Activated CD4-positive, alpha-beta T cell treated with anti-CD3 and anti-CD28 coated beads, Interleukin-2, amount 10 ng/mL, durations not matched to agents 24 days and 14 days (primary cell): ENCODE measurements at places on chromosomes 6 and 20. TPM values are rescaled to one million over a fixed set of nuclear protein-coding genes. Genes with fewer than 3 reads are reported as not detected.

The RAET1L gene
- total RNA-seq: not detected in 2 replicates

The SIRPB2 gene
- total RNA-seq: not detected in 2 replicates

The FOXC1 gene
- total RNA-seq: 0.07 TPM in 2 replicates

The HLA-DPB1 gene
- 4.7 and 6.2 TPM in 2 replicates for total RNA-seq

The ATAT1 gene
- total RNA-seq: 11.4 and 14.4 TPM in 2 replicates

The WTAP gene
- 107 and 109 TPM in 2 replicates for total RNA-seq

The RTEL1 gene
- 60.7 and 64.7 TPM in 2 replicates for total RNA-seq

The CASS4 gene
- 2.8 and 3.1 TPM in 2 replicates for total RNA-seq

The ID1 gene
- total RNA-seq: 2.7 and 2.9 TPM in 2 replicates

The MYCT1 gene
- not detected in 2 replicates for total RNA-seq

The AGER gene
- total RNA-seq: 20.7 and 24.1 TPM in 2 replicates

DNA sequence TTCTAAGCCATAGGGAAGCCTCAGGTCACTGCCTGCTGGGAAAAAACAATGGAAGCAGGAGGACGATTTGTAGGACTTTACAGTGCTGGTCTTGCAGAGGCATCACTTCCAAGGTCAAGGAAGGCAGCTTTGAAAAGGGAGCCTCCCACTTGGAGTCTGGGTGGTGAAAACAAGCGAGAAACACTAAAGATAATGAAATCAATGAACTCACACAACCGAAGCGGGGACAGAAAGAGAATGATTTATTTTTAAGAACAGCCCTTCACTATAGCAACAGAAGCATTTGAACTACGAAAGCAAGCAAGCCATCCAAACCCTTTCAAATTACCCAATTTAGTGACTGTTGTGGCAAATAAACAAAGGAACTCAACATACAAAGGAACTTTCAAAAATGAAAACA lies 227.5 kb downstream of the THBS2 start:
- H3K27me3 ChIP-seq: no peaks in the 10 kb centered on the region
- no peak overlapping the region for H3K4me3 ChIP-seq
- no peaks in the 10 kb centered on the region for H3K36me3 ChIP-seq
- no peak overlapping the region for H3K27ac ChIP-seq

- no peaks in the 10 kb centered on the region for H3K36me3 ChIP-seq
- DNase-seq: no peak
- peaks cover 4% of the 10 kb centered on the region for H3K27me3 ChIP-seq
- no peak overlapping the region for H3K4me3 ChIP-seq
- no peak overlapping the region for H3K27ac ChIP-seq
Measured at GRCh38 chr20:10312111-10312510, 93.5 kb downstream of the SNAP25 start.

- H3K4me1 ChIP-seq: peaks cover 28% of the 10 kb centered on the region
- peak within 1 kb of the TSS; percentile 90 for H3K4me3 ChIP-seq
- no peaks in the 10 kb centered on the region for H3K27me3 ChIP-seq
- DNase-seq: peak; percentile 91
- H3K36me3 ChIP-seq: peaks cover 27% of the 10 kb centered on the region
- peak within 1 kb of the TSS; percentile 92 for H3K27ac ChIP-seq
Measured at GRCh38 chr6:4134841-4135664, at the start of gene ECI2. ECI2 (minus strand) TSS chr6:4135575; CDS start chr6:4135560, 15 bp downstream.

DNA sequence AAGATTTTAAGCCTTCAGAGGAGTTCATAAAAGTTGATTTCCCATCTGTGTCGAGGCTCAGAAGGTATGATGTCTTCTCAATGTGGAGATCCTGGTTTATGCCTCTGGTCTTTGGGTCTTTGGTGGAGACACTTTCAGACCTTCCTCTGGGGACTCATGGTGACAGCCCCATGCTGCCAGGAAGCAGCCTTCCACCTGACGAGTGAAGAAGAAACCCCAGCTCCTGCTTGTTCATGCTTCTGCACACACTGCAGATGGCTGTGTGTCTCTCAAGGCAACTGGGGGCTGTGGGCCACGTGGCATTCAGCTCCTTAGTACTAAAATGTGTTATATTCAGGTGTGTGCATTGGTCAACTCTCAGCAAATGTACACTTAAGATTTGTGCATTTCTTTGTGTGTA lies 4.9 kb upstream of the SCP2D1 start:
- no peak overlapping the region for H3K27ac ChIP-seq
- H3K27me3 ChIP-seq: no peaks in the 10 kb centered on the region
- H3K4me1 ChIP-seq: no peaks in the 10 kb centered on the region
- H3K36me3 ChIP-seq: no peaks in the 10 kb centered on the region
- no peak overlapping the region for H3K4me3 ChIP-seq

- H3K27ac ChIP-seq: no peak overlapping the region
- no peak for DNase-seq
- H3K36me3 ChIP-seq: no peaks in the 10 kb centered on the region
- H3K27me3 ChIP-seq: peaks cover 11% of the 10 kb centered on the region
Measured at GRCh38 chr20:46607849-46608497, 43.3 kb downstream of the SLC13A3 start.

DNA sequence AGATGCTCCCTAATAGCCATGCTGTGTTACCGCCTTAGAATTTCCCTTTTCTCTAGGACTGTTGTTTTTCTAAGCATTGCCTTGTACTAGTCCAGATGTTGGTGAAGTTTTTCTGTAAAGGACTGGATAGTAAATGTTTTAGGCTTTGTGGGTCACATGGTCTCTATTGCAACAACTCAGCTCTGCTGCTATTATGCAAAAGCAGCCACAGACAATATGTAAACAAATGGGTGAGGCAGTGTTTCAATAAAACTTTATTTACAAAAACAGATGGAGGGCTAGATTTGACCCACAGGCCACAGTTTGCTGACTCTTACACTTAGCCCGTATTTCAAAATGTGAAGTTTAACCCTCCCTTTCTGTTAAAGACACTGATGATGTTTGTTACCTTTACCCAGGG lies 207.6 kb upstream of the MYLIP start:
- H3K36me3 ChIP-seq: no peaks in the 10 kb centered on the region
- no peaks in the 10 kb centered on the region for H3K4me1 ChIP-seq
- DNase-seq: no peak

- peaks cover 3% of the 10 kb centered on the region for H3K4me1 ChIP-seq
- peaks cover 20% of the 10 kb centered on the region for H3K27me3 ChIP-seq
- no peak for DNase-seq
- no peak overlapping the region for H3K27ac ChIP-seq
- H3K4me3 ChIP-seq: no peak overlapping the region
- H3K36me3 ChIP-seq: no peaks in the 10 kb centered on the region
Measured at GRCh38 chr6:150308812-150309645, 59.8 kb upstream of the IYD start.

DNA sequence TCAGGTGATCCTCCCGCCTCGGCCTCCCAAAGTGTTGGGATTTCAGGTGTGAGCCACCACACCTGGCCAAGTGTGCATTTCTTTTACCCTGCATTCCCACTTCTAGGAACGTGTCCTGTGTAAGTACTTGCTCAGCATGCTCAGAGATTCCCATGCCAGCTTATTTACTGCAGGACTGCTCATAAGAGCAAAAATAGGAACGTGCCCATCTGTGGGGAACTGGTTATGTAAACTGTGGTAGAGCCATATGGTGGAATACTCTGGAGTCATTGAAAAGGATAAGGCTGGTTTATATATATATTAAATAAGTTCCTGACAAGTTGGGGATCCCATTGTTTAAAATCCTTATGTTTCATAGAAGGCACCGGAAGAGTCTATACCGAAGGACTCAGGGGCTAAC lies 38.2 kb upstream of the FANCE start:
- no peak overlapping the region for H3K4me3 ChIP-seq
- peaks cover 62% of the 10 kb centered on the region for H3K4me1 ChIP-seq
- no peaks in the 10 kb centered on the region for H3K27me3 ChIP-seq
- H3K27ac ChIP-seq: no peak overlapping the region

DNA sequence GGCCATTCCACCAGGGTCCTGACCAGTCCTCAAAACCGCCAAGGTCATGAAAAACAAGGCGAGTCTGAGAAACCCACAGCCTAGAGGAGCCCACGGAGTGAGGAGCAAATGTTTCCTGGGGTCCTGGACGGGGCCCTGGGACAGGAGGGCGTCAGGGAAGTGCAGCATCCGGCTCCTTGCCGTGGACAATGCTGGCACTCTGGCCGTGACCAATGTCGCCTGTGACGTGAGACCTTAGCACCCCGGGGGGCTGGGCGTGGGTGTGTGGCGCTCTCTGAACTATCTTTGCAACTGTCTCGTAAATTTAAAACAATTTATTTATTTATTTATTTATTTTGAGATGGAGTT lies 34.1 kb upstream of the SLCO4A1 start:
- peaks cover 7% of the 10 kb centered on the region for H3K27me3 ChIP-seq
- H3K4me1 ChIP-seq: peaks cover 3% of the 10 kb centered on the region
- no peak overlapping the region for H3K27ac ChIP-seq
- H3K4me3 ChIP-seq: no peak overlapping the region
- H3K36me3 ChIP-seq: no peaks in the 10 kb centered on the region

- no peak overlapping the region for H3K27ac ChIP-seq
- peaks cover 5% of the 10 kb centered on the region for H3K4me1 ChIP-seq
- no peaks in the 10 kb centered on the region for H3K36me3 ChIP-seq
- no peak for DNase-seq
Measured at GRCh38 chr6:15044146-15044882, 201.6 kb upstream of the JARID2 start.

DNA sequence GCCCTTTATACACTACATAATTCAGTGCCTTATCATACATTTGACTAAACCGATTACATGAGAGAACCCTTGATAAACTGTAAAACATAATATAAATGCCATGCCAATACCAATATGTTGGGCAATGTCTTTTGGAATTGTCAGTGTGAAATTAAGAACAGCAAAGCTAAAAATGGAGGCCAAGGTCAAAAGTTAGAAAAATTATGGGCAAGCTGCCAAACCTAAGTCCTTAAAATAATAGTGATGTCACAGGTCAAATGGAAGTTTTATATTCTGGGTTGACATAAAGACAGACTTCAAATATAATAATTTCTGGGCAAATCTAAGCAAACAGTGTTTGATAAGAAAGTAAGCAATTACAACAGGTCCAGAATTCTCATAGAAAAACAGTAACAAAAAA lies 696.7 kb downstream of the RNF144B start:
- no peaks in the 10 kb centered on the region for H3K4me1 ChIP-seq
- H3K4me3 ChIP-seq: no peak overlapping the region
- H3K36me3 ChIP-seq: no peaks in the 10 kb centered on the region

GRCh38 chr6:141874930-141875602 lies 257.7 kb upstream of the GJE1 start:
- no peak for DNase-seq
- H3K27ac ChIP-seq: no peak overlapping the region
- H3K4me3 ChIP-seq: no peak overlapping the region
- H3K36me3 ChIP-seq: no peaks in the 10 kb centered on the region

DNA sequence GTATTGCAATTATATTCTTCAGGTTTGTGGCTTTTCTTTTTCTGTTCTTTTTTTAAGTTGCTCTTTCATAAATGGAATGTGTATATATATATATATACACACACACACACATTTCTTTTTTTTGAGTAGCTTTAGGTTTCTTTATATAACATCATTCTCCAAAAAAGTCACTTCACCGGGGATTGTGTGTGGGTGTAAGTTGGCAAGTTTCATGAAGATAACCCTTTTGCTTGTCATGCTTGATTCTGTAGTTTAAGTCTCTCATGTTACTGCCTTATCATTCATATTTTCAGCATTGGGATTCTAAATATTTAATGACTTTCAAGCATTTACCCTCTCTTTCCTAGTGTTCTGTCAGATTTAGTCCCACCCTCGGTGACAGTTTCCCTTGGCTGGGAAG lies 181.0 kb downstream of the FARS2 start:
- no peak overlapping the region for H3K4me3 ChIP-seq
- H3K4me1 ChIP-seq: no peaks in the 10 kb centered on the region
- peaks cover 5% of the 10 kb centered on the region for H3K36me3 ChIP-seq
- no peak for DNase-seq
- H3K27me3 ChIP-seq: no peaks in the 10 kb centered on the region

- H3K27me3 ChIP-seq: peaks cover 1% of the 10 kb centered on the region
- H3K4me3 ChIP-seq: no peak overlapping the region
- no peaks in the 10 kb centered on the region for H3K4me1 ChIP-seq
- no peak overlapping the region for H3K27ac ChIP-seq
- DNase-seq: no peak
Measured at GRCh38 chr20:10288954-10289646, 70.5 kb downstream of the SNAP25 start.

- H3K36me3 ChIP-seq: peaks cover 30% of the 10 kb centered on the region
- H3K27me3 ChIP-seq: no peaks in the 10 kb centered on the region
- H3K4me3 ChIP-seq: no peak overlapping the region
Measured at GRCh38 chr20:20582734-20583133, 129.7 kb downstream of the RALGAPA2 start.

- H3K27ac ChIP-seq: no peak overlapping the region
- no peaks in the 10 kb centered on the region for H3K4me1 ChIP-seq
- no peak overlapping the region for H3K4me3 ChIP-seq
Measured at GRCh38 chr6:69887026-69887425, 20.7 kb downstream of the COL19A1 start.

GRCh38 chr6:87066449-87067333 lies 28.2 kb downstream of the CGA start:
- peak overlapping the region; percentile 6 for H3K4me3 ChIP-seq
- peak; percentile 76 for DNase-seq
- H3K27ac ChIP-seq: no peak overlapping the region
- H3K4me1 ChIP-seq: no peaks in the 10 kb centered on the region
- peaks cover 27% of the 10 kb centered on the region for H3K27me3 ChIP-seq

DNA sequence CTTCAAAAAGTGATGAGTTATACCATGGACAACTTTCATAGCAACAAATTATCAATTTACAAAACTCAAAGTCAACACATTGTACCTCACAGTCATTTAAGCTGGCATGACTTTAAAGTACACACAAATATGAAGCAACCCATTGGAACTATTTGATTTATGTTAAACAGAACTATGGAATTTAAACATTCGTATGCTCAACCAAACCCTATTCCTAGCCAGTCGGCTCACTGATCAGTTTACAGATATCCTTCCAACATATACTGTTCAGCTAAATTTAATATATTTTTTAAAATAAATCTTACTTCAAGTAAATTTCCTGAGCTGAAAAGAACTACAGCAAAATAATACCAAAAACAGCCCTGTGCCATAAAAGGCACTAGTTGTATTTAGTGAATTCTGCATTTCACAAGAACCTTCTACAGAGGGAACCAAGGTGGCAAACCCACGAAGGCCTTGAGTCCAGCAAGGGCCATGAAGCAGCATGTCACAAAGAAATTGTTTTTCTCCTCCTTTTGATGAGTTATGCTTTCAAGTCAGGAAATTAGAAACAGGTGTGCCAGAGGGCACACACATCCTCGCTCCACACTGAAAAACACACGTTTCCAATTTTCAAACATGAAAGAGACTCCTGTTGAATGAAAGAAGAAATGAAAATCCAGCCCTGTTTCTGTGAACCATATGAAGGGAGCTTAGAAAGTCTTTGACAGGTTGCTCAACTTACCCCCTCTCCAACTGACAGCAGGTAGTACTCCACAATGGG lies 122.8 kb downstream of the TASP1 start:
- peaks cover 14% of the 10 kb centered on the region for H3K36me3 ChIP-seq
- H3K27ac ChIP-seq: no peak overlapping the region
- no peak overlapping the region for H3K4me3 ChIP-seq
- no peaks in the 10 kb centered on the region for H3K4me1 ChIP-seq
- no peaks in the 10 kb centered on the region for H3K27me3 ChIP-seq
- no peak for DNase-seq

GRCh38 chr6:144340541-144341371 lies 55.6 kb downstream of the UTRN start:
- H3K27ac ChIP-seq: no peak overlapping the region
- H3K27me3 ChIP-seq: no peaks in the 10 kb centered on the region
- no peak for DNase-seq
- no peak overlapping the region for H3K4me3 ChIP-seq
- peaks cover 57% of the 10 kb centered on the region for H3K4me1 ChIP-seq
